CD4-positive, alpha-beta T cell treated with Interleukin-6 for 4 hours (primary cell): ENCODE measurements at places on chromosomes 7 and 10.

GRCh38 chr7:55469271-55469681 lies 103.0 kb downstream of the VOPP1 start:
- DNase-seq, result peak; percentile 63

GRCh38 chr10:71396711-71397295 lies at the start of gene CDH23:
Gene CDH23 (plus strand): TSS chr10:71396920. CDS start chr10:71439832, 42,912 bp downstream.
- DNase-seq, result peak; percentile 12

DNA sequence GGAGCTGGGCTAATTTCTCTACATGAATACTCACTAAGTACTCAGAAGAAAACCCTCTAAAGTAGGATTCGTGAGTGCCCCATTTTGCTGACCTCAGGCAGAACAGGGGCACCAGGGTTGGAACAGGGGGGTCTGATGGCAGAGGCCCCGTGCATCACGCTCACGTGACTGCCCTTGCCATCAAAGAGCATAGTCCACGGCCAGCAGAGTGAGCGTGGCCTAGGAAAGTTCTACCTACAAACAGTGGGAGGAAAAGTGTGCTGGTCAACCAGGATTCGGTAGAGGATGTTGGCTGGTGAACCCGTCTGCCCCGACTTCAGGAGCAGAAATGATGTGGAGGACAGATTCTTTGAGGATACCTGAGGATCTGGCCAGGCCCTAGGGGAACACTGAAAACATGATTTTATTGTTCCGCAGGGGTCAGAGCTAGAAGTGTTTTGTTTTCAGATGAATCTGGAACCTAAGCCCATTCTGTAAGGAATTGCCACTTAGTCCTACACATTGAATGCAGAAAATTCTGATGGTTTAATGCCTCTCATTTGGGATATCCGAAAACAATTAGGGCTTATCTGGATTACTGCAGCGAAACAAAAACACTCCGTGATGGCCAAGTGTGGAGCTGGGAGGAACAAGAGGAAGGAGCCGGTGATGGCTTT lies 138.8 kb upstream of the SHH start:
- DNase-seq, result no peak

GRCh38 chr7:113918946-113919345 lies at the start of gene PPP1R3A:
Gene PPP1R3A (minus strand): TSS chr7:113919009. CDS start chr7:113918996, 13 bp downstream.
- DNase-seq, result no peak
